ENCODE measurements at places on chromosomes 1 and 21.

- no peak for DNase-seq
Measured at GRCh38 chr1:93079685-93080141, 630 bp downstream of the MTF2 start.

DNA sequence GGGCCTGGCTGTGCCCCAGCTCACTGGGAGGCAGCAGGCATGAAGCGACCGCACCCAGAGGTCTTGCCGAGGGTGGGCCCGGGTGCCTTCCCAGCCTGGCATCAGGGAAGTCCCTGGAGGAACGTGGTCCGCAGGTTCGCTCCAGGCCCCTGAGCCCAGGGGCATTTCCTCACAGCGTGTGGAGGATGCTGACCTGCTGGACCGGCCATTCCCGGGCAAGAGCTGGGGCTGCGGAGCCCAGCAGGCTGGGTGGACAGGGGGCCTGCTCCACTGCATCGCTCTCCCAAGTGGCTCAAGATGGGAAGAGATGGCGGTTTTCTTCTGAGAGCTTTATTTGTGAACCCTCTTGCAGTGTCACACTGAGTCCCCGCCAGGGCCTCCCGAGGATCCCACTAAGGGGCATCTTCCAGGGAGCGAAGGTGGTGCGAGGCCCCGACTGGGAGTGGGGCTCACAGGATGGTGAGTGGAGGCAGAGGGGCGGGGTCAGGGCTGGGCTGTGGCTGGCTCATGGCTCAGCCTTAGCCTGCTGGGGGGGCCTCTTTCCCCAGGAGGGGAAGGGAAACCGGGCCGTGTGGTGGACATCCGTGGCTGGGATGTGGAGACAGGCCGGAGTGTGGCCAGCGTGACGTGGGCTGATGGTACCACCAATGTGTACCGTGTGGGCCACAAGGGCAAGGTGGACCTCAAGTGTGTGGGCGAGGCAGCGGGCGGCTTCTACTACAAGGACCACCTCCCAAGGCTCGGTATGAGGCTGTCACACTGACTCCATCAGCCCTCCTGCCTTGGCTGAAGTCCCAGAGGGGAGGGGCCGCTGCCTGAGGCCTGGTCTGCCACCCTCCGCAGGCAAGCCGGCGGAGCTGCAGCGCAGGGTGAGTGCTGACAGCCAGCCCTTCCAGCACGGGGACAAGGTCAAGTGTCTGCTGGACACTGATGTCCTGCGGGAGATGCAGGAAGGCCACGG, 7.2 kb upstream of the MMP23B start:
- no peak for DNase-seq

GRCh38 chr1:58156124-58156468, 390.4 kb downstream of the OMA1 start:
- no peak for DNase-seq

DNA sequence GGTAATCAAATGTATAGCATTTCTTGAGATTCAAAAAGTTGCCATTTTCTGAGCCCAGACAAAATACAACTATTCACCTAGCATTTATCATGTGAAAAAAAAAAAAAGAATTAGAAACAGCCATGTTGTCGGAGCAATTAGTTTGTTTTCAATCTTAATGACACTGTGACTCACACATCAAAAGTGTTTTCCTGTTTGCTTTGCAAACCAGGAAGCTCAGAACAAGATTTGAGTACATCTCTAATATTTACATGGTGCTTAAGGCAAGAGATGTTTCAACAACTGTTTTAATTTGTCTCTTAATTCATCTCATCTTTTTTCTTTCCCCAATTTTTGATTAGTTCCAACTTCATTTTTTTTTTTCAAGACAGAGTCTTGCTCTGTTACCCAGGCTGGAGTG, 62.5 kb upstream of the CAPZB start:
- no peak for DNase-seq

- DNase-seq = no peak
Measured at GRCh38 chr1:66370462-66370971, 163.4 kb upstream of the SGIP1 start.

GRCh38 chr21:34128124-34128523, 54.7 kb downstream of the MRPS6 start:
- DNase-seq = no peak

- DNase-seq = no peak
Measured at GRCh38 chr1:165452336-165453130, 7.6 kb upstream of the RXRG start.

GRCh38 chr21:36491209-36491910, 11.4 kb upstream of the CLDN14 start:
- peak; percentile 81 for DNase-seq

- DNase-seq = no peak
Measured at GRCh38 chr21:39900491-39900890, 33.3 kb downstream of the PCP4 start.

GRCh38 chr21:35484851-35485250, 435.7 kb upstream of the RUNX1 start:
- DNase-seq = no peak
